ENCODE measurements at places on chromosomes 11 and 22.

- no peak for DNase-seq
These were observed 296.9 kb downstream of the MN1 start for GRCh38 chr22:27504360-27505253.

DNA sequence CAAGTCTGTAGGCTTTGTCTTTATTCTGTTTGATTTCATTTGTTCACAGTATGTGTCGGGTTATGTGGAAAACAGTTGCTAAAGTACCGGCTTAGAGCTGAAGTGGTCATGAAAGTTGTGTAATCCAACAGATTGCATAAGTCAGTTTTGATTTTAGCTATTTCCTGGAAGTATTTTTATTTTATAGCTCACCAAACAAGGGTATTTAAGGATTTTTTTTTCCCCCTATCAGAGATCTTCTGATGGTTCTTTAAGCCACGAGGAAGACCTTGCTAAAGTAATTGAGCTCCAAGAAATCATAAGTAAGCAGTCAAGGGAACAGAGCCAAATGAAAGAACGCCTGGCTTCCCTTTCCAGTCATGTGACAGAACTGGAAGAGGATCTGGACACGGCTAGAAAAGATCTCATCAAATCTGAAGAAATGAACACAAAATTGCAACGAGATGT lies 55.9 kb downstream of the PPFIA1 start:
- no peak for DNase-seq

DNA sequence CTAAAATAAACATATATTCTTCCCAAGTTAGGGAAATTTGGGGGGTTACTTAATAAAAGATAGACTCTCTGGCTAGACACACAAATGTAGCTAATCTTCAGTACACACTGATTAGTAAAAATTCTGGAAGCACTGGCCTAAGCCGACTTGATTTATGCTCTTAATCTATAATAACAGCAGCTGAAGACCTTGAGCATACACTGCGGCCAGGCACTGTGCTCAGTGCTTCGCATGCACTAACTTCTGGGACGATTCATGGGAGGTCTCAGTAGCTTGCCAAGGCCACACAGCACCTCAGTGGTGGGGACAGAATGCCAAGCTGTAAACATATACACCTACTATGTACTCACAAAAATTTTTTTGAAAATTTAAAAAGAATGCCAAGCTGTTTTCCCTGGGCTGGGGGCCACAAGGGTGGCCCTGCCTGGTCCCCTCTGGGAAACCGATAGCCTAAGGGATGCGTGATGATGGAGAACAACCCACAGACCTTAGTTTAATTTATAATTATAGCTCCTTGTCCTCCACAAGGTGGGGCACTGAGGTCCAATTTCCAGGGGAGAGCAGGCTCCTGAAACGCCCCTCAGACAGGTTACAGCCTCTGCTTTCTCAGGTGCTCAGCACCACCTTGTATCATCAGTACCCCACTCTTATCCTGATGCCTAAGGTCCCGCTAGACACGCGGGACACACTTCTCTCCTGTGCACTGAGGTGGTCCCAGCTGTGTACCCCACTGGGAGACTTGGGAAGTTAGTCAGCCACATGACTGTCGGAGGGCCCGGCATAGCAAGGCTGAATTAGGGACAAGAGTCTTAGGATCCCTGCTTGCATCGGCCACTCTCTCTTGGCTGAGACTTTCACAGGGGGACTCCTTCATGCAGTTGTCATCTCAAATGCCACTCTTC lies 20.1 kb downstream of the SERPIND1 start:
- no peak for DNase-seq

DNA sequence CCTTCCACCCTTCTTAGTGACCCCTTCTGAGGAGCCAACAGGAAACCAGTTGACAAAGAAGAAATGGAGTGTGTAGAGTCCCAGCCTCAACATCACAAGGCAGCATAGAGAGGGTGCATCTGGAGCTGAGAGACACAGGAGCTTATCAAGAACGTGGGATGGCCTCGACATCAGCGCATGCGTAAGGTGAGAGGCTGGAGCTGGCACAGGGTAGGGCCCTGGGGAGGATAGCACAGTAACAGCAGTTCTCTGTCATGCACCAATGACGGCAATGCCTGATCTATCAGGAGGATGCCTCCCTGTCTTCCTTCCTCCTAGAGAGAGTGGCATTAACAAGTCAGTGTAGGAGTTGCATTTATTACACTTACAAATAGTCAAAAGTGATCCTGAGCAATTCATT lies 426.1 kb downstream of the NTM start:
- no peak for DNase-seq

DNA sequence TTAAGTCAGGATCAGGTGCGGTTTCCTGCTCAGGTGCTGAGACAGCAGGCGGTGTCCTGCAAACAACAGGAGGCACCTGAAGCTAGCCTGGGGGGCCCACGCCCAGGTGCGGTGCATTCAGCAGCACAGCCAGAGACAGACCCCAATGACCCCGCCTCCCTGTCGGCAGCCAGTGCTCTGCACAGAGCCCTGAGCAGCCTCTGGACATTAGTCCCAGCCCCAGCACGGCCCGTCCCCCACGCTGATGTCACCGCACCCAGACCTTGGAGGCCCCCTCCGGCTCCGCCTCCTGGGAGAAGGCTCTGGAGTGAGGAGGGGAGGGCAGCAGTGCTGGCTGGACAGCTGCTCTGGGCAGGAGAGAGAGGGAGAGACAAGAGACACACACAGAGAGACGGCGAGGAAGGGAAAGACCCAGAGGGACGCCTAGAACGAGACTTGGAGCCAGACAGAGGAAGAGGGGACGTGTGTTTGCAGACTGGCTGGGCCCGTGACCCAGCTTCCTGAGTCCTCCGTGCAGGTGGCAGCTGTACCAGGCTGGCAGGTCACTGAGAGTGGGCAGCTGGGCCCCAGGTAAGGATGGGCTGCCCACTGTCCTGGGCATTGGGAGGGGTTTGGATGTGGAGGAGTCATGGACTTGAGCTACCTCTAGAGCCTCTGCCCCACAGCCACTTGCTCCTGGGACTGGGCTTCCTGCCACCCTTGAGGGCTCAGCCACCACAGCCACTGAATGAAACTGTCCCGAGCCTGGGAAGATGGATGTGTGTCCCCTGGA lies at the start of gene MYO7A:
TSS of gene MYO7A (plus strand) at position 327 of the 772 bp plus-strand sequence. CDS start 2,389 bp downstream, outside the sequence.
- no peak for DNase-seq

GRCh38 chr11:79274636-79275331 lies 166.0 kb downstream of the TENM4 start:
- DNase-seq: no peak

DNA sequence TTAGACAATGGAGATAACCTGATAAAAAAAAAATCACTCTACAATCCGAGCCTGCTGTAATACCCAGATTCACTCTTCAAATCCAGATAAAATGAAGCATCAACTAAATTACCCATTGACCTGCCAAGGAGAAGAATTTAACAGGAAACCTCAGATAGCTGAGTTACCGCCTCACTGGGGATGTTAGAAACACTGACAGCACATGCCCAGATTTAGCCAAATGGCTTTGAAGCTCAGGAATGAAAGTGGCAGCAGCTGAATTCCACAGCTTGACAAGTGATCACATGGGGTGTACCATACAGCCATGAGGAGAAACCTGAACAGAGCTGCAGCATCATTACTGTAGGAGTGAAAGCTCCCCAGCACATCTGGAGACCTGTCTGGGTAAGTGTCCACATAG lies 807.6 kb downstream of the DLG2 start:
- no peak for DNase-seq

DNA sequence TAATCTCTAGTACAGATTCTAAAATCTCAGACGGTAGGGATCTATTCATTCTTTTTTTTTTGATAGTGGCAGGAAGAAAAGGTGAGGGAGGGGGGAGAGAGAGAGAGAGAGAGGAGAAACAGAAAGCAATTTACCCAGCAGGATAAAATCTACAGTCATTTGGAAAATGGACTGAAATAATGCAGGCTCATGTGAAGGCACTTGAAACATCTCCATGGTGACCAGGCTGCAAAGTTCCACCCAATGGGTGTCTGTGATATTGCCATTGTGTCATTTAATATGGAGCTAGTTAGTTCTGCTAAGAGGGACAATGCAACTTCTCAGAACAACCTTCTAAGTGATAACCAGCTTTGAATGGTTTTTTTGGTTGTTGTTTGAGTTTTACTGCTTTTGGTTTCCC lies 165.2 kb upstream of the RAG2 start:
- peak; percentile 4 for DNase-seq

GRCh38 chr11:75802913-75803820 lies 11.8 kb upstream of the UVRAG start:
- peak; percentile 84 for DNase-seq

- no peak for DNase-seq
These were observed 14.7 kb downstream of the APOL3 start for GRCh38 chr22:36145881-36146280.

- DNase-seq: no peak
These were observed 12.5 kb downstream of the QSER1 start for GRCh38 chr11:32905028-32905667.

GRCh38 chr22:18119409-18120110 lies 9.0 kb downstream of the TUBA8 start:
- DNase-seq: peak; percentile 32

DNA sequence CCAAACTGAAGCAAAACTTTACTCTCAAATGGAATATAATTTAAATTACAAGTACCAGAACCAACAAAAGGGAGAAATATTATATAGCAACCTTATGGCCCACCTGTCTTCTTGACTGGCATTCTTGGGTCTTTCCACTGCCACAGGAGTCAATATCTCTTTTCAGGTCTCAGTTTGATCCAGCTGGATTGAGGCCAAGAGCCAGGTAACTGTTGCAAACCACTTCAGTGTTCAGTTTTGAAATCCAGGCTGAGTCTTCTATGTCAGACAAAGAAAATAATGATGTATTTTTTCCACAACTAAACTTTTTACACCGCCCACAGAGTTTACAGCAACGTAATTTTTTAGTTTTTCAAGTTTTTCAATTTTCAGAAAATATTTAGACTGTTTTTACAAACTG lies 648 bp downstream of the DLG2 start:
- DNase-seq: peak; percentile 33

- DNase-seq: no peak
These were observed 5.5 kb downstream of the RAB36 start for GRCh38 chr22:23150762-23151161.

- no peak for DNase-seq
These were observed 4.9 kb upstream of the TAGLN start for GRCh38 chr11:117194267-117194666.

GRCh38 chr11:116694815-116695590 lies 77.8 kb downstream of the BUD13 start:
- DNase-seq: no peak

DNA sequence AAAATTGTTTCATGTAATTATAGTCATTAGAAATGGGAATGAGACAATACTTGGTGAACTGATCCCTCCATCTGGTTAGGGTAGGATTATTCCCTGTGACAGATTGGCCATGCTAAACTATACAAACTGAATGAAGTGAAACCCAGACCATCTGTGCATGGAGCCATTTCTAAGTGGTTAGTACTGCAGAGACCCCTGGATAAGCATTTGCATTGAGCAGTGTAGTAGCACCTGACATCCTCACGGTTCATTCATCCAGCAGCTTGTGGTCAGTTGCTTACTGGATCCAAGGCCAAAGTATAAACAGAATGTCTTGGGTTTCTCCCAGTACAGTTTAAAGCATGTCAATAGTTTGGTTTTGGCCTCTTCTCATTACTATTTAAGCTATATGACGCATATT lies 93.8 kb upstream of the ARHGAP42 start:
- DNase-seq: no peak

GRCh38 chr11:60165951-60166350 lies 16.9 kb downstream of the MS4A6A start:
- DNase-seq: no peak

DNA sequence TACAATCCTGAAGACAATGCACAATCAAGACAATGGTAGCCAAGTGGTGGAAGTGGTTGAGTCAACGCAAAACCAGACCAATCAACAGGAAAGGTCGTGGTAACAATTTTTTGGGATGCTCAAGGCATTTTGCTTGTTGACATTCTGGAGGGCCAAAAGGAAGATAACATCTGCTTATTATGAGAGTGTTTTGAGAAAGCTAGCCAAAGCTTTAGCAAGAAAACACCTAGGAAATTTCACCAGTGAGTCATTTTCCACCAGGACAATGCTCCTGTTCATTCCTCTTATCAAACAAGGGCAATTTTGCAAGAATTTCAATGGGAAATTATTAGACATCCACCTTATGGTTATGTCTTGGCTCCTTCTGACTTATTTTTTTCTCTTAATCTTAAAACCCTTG lies 1932.2 kb upstream of the RAG2 start:
- DNase-seq: no peak

- peak; percentile 30 for DNase-seq
These were observed at the start of gene ZDHHC8 for GRCh38 chr22:20131597-20131858. TSS of gene ZDHHC8 (plus strand) at chr22:20131804. CDS start at chr22:20131948, 144 bp downstream.

Data from activated CD8-positive, alpha-beta T cell treated with anti-CD3 and anti-CD28 coated beads for 36 hours (primary cell).